HFFc6 (cell line): ENCODE measurements at places on chromosomes 11 and 22.

DNA sequence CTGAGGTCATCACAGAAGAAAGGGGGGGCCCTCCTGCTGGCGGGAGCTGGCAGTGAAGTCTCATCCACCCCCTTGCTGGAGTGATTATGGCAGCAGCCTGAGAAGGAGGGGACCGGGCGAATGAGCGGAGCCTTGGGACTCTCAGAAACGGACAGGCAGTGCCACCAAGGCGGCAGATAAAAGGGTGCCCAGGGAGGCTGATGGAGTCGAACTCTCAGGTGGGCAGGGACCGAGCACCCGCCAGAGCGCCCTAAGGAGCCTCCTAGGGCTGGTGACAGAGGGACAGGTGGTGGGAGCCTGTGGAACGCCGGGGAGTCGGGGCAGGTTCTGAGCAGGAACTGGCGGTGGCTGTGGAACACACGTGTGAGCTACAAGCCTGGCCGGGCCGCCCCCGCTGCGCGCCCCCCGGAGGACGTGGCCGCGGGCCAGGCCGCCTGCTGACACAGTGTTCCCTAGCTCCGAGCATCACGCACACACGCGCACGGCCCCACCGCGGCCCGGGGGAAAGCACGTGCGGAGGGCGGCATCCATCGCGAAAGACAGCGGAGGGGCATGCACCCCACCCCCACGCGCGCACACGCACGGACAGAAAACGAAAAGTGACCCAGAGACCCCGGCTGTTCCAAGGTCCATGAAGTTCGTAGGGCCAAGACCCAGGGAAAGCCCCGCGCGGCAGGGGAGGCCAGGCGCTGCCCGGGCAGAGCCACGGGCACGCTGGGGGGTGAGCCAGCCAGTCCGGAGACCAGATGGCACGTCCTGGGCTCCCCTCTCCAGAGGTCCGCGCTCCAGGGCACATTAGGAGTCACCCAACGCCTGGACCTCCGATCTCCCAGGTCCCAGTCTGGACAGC lies 1.0 kb downstream of the VWCE start:
- H3K27me3 ChIP-seq = peaks cover 2% of the 10 kb centered on the region
- peak overlapping the region; percentile 89 for H3K4me3 ChIP-seq
- peak; percentile 52 for DNase-seq
- peaks cover 34% of the 10 kb centered on the region for H3K4me1 ChIP-seq
- peak overlapping the region; percentile 84 for H3K27ac ChIP-seq

GRCh38 chr11:1277936-1278512 lies 31.4 kb downstream of the TOLLIP start:
- no peak overlapping the region for H3K4me3 ChIP-seq
- 0 out of 2 replicates have a peak, but pooled peaks cover 5% of the 10 kb centered on the region for H3K36me3 ChIP-seq
- no peaks in the 10 kb centered on the region; the same call in 1 of the 2 replicates for H3K27me3 ChIP-seq
- H3K4me1 ChIP-seq = no peaks in the 10 kb centered on the region

DNA sequence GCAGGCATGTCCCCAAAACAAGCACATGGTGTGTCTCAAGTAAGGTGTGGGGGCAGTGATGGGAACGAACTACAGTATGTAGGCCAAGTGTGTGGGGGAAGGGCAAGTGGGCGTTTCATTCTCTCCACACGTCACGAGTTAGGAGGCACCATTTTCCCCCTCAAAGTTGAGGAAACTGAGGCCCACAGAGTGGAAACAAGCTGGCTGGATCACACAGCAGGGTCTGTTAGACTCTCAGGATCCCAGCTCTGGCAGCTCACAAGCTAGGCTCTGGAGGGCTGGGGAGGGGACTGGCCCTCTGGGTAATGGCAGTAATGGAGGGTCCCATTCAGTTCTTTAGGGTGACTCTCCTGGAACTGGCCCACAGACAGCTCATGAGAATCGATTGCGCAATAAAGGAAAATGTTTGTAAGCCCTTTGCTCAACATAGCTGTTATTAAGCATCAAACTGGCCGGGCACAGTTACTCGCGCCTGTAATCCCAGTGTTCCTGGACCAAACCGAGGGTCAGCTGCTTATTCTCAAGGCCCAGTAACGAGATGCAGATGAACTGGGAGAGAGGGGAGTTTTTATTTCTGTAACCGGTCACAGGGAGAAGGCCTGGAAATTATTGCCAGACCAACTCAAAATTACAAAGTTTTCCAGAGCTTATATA lies 24.1 kb upstream of the TUB start:
- no peak overlapping the region for H3K4me3 ChIP-seq
- peak; percentile 31 for DNase-seq
- no peak overlapping the region for H3K27ac ChIP-seq
- H3K27me3 ChIP-seq = peaks cover 6% of the 10 kb centered on the region; the same call in 1 of the 2 replicates

DNA sequence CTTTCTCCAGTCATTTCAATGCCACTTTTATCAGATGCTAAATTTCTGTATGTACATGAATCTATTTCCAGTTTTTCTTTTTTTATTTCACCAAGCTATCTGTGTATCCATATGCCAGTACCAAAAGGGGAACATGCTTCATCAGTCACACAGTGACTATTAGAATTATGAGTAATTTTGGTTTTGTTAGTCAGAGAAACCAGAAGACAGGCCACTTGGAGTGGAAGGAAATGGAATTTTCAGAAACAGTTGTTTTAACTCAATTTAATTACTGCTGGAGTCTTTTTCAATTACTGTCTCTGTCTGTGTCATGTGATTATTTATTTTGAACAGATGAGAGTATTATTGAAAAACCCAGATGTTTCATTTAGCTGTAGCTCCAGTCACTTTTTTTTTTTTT lies 84.6 kb upstream of the ANO3 start:
- peaks cover 26% of the 10 kb centered on the region for H3K4me1 ChIP-seq
- H3K27me3 ChIP-seq = no peaks in the 10 kb centered on the region
- H3K4me3 ChIP-seq = no peak overlapping the region
- no peaks in the 10 kb centered on the region for H3K36me3 ChIP-seq
- peak; percentile 69 for DNase-seq

- 0 out of 2 replicates have a peak, but pooled peaks cover 5% of the 10 kb centered on the region for H3K36me3 ChIP-seq
- H3K27me3 ChIP-seq = peaks cover 1% of the 10 kb centered on the region; the same call in 1 of the 2 replicates
Observed at GRCh38 chr11:78351979-78352841, 65.4 kb downstream of the GAB2 start.

GRCh38 chr11:45948356-45948755 lies 25.9 kb downstream of the LARGE2 start:
- H3K27me3 ChIP-seq = no peaks in the 10 kb centered on the region; the same call in 1 of the 2 replicates
- H3K4me1 ChIP-seq = no peaks in the 10 kb centered on the region
- DNase-seq = no peak
- peaks cover 41% of the 10 kb centered on the region for H3K36me3 ChIP-seq

- peak overlapping the region; percentile 45 for H3K4me3 ChIP-seq
- H3K27ac ChIP-seq = no peak overlapping the region
- DNase-seq = no peak
- peaks cover 4% of the 10 kb centered on the region for H3K27me3 ChIP-seq
Observed at GRCh38 chr11:66674964-66675602, 2.6 kb downstream of the RBM4B start.

DNA sequence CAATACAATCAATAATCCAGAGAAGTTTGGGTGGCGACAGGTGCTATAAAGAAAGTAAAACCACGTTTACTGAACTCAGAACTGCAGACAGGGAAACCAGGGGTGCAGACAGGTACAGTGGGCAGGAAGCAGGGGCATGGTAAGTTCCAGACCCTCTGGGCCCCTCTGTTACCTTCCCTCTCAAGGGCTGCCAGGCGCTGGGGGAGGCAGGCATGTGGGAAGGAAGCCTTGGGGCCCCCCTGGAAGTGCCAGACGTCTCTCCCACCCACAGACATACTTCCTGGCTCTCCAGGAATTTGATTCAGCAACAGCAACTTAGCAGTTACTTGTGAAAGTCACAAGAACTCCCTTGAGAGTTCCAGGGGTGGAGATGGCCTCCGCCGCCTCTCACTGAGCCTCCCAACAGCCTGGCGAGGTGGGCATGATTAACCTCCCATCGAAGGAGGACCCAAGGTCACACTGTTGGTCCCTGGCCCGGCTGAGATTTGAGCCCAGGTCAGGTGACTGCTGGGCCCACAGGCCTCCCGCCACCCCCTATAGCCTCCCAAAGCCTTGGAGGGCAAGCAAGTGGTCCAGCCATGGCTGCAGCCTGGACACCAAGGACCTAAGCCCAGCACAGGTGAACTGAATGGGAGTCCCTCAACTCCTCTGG lies 14.1 kb upstream of the TSKU start:
- no peak overlapping the region for H3K4me3 ChIP-seq
- peaks cover 13% of the 10 kb centered on the region for H3K27me3 ChIP-seq
- no peak for DNase-seq
- no peaks in the 10 kb centered on the region for H3K36me3 ChIP-seq

- H3K27ac ChIP-seq = no peak overlapping the region
- H3K4me1 ChIP-seq = peaks cover 65% of the 10 kb centered on the region
- no peak for DNase-seq
- no peaks in the 10 kb centered on the region; the same call in 1 of the 2 replicates for H3K27me3 ChIP-seq
- H3K4me3 ChIP-seq = no peak overlapping the region
Observed at GRCh38 chr11:85823816-85824215, 12.9 kb upstream of the SYTL2 start.

DNA sequence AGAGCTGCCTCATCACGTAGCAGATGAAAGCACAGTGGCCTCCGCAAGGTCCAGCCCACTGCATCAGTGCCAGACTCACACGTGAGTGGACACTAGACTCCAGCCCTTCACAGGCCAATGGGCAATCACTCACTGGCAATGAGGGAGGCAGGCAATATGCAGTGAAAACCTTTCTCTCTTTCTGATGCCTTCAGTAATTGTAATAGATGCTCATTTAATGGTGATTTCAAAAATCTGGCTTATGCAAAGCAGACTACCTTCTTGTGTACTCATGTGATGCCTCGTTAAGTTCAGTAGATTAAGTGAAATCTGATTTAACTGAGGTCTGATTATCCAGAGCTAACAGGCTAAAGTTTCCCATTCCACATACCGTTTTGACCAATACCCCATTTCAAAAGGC lies 546.9 kb downstream of the MIAT start:
- no peaks in the 10 kb centered on the region for H3K36me3 ChIP-seq
- DNase-seq = no peak
- peaks cover 7% of the 10 kb centered on the region for H3K27me3 ChIP-seq
- no peak overlapping the region for H3K4me3 ChIP-seq

DNA sequence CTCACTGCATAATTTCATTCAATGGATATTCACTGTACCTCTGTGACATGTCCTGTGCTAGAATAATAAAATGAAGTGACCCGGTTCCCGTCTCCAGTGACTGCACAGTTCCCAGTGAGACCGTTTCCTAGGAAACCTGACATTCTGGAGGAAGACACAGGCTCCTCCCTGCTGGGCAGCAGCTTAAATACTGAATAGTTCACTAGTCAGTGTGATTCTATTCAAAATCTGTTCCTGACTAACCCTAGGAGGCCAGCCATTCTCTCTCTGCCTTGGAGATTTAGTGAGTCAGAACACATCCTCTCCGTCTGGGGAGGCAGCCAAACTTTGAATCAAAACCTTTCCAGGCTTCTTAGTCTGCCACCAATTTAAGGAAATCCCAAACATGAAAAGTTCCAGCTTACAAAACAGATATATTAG lies 11.3 kb downstream of the TRIM66 start:
- peaks cover 34% of the 10 kb centered on the region for H3K4me1 ChIP-seq
- no peaks in the 10 kb centered on the region for H3K27me3 ChIP-seq
- H3K27ac ChIP-seq = peak overlapping the region; percentile 98
- H3K36me3 ChIP-seq = no peaks in the 10 kb centered on the region
- H3K4me3 ChIP-seq = peak overlapping the region; percentile 67

GRCh38 chr11:134032501-134033091 lies 36.3 kb upstream of the JAM3 start:
- no peak overlapping the region for H3K27ac ChIP-seq
- H3K4me1 ChIP-seq = peaks cover 50% of the 10 kb centered on the region
- no peak for DNase-seq
- H3K27me3 ChIP-seq = peaks cover 20% of the 10 kb centered on the region

DNA sequence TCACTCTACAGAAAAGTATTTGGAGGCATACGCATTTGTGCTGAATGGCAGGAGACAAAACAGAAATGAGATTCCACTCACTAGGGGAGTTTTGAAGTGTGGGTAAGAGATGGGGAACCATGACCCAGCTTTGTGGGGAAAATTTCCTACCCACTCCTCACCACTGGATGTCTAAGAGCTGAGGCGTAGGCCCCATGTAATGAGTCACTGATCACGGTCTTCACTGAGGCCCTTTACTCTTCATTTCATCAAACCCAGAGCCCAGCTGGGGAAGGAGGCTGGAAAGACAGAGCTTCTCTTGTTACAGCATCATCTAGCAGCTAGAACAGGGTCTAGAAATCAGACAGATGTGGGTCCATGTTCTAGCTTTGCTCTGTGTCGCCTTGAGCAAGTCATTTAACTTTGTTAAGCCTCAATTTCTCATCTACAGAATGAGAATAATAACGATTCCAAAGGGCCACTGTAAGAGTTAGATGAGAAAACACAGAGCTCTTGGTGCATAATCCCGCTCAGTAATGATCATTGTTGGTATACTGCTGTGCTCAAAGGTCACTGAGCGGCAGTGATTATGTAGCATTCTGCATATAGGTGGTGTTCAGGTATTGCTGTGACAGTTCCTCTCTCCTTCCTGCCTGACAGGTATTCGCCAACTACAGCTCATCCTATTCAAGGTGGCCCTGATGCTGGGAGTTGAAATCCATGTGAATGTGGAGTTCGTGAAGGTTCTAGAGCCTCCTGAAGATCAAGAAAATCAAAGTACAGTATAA lies 97.2 kb downstream of the MICAL2 start:
- H3K36me3 ChIP-seq = peaks cover 100% of the 10 kb centered on the region
- peaks cover 2% of the 10 kb centered on the region for H3K27me3 ChIP-seq
- peak overlapping the region; percentile 57 for H3K4me3 ChIP-seq
- peak overlapping the region; percentile 87 for H3K27ac ChIP-seq
- peaks cover 76% of the 10 kb centered on the region for H3K4me1 ChIP-seq

GRCh38 chr22:23144432-23144831 lies 845 bp upstream of the RAB36 start:
- no peak for DNase-seq
- peak overlapping the region; percentile 95; the same call in 1 of the 2 replicates for H3K27ac ChIP-seq
- peak overlapping the region; percentile 94 for H3K4me3 ChIP-seq
- H3K36me3 ChIP-seq = no peaks in the 10 kb centered on the region
- H3K27me3 ChIP-seq = peaks cover 3% of the 10 kb centered on the region

- H3K27ac ChIP-seq = no peak overlapping the region
- no peak for DNase-seq
- H3K4me1 ChIP-seq = no peaks in the 10 kb centered on the region
- H3K4me3 ChIP-seq = no peak overlapping the region
Observed at GRCh38 chr11:34891611-34892010, 24.6 kb downstream of the APIP start.

DNA sequence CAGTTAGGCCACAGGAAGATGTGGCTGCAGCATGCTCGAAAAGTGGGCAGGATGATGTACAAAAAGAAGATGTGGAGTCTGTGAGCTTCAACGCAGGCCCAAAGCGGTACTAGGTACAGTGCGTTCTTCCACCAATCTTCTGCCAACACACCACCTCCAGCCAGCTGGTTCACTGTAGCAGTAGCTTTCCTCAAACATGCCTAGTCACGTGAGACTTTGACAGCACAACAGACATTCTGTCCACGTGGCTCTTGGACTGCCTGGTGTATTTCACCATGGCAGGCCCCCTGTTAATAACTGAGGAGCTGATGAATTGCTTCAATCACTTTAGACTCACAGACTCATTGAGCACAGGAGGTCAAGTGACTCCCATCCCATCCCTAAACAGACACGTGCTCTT lies 14.1 kb downstream of the SYN3 start:
- H3K36me3 ChIP-seq = no peaks in the 10 kb centered on the region
- no peaks in the 10 kb centered on the region for H3K4me1 ChIP-seq
- no peak for DNase-seq
- no peak overlapping the region for H3K27ac ChIP-seq
